Activated T-cell treated with anti-CD3 and anti-CD28 coated beads for 24 hours (primary cell): ENCODE measurements at places on chromosomes 5 and 9.

GRCh38 chr5:87282269-87282668 lies 14.6 kb downstream of the RASA1 start:
- no peak for DNase-seq

DNA sequence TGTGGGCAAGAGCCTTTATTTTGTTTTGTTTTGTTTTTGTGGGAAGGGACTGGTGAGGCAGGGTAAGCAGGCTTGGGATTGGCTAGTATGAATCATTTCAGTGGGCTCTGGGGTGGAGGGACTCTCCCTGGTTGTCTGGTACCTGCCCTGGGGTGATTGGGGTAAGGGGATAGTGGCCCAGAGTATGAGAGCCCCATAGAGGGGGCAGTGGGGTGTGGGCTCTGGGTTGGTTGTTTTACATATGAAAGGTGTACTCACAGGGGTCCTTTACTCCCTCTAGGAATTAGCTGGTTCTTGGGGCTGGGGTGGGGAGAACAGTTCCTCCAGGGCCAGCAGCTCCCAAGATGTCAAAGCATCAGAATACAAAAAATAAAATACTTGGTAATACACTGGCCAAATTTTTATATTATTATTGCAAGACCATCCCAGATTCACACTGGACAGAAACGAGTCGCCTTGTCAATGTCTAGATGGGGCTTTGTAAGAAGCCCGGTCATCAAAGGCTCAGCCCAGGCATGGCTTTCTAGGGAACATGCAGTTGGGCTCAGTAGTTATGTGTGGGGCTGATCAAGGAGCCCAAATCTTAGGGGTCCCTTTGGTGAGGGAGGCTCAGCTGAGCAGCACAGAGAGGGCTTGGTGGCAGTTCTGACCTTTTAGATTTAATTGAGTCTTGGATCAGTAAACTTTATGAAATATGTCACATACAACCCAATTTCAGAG lies 190.5 kb downstream of the NXNL2 start:
- no peak for DNase-seq

- DNase-seq: no peak
Measured at GRCh38 chr9:14522627-14523379, 170.4 kb downstream of the ZDHHC21 start.

DNA sequence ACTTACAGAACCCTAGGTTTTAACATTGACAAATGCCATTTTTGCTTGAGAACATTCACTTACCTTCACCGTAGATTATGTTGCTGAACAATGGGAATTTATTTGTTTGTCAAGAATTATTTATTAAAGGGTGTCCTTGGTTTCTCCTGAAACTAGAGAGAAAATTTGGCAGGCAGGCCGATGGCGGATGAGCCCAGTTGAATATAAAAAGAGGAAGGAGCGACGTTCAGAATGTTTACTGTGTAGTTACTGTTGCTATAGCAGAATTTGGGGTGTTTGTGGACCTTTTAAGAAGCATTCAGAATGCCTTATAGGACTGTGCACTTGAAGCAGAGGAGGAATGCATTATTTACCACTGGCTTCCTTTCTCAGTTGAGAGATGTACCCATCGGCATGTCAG lies 268.2 kb downstream of the CDH10 start:
- no peak for DNase-seq

DNA sequence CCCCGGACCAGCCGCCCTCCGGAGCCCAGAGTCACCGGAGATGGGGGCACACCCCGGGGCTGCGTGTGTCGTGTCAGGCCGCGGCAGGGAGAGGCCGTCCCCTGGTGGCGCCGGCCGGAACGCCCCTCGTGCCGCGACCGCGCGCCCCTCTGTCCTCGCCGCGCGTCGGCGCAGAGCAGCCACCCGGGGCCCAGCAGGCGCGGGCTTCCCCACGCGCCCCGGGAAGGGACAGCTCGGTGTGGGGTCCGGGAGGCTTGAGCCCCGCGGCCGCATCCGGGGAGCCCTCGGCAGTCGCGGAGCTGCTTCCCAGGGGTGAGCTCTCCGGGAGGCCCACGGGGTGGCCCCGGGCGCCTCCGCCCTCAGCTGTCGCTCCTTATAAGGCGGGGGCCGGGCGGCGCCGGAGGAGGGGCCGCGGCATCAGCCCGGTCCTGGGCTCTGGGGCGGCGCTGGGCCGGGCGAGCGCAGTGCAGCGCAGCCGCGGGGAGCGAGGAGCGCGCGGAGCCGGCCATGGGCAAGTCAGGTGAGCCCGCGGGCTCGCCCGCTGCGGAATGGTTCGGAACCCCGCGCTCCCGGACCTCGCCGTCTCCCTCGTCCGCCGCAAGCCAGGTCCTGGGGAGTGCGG lies at the start of gene GLIPR2:
GLIPR2 (plus strand) TSS at position 462 of the 622 bp plus-strand sequence; CDS start at position 508, 46 bp downstream.
- peak; percentile 70 for DNase-seq

GRCh38 chr5:148228392-148228984 lies 9.8 kb upstream of the MARCOL start:
- DNase-seq: no peak

DNA sequence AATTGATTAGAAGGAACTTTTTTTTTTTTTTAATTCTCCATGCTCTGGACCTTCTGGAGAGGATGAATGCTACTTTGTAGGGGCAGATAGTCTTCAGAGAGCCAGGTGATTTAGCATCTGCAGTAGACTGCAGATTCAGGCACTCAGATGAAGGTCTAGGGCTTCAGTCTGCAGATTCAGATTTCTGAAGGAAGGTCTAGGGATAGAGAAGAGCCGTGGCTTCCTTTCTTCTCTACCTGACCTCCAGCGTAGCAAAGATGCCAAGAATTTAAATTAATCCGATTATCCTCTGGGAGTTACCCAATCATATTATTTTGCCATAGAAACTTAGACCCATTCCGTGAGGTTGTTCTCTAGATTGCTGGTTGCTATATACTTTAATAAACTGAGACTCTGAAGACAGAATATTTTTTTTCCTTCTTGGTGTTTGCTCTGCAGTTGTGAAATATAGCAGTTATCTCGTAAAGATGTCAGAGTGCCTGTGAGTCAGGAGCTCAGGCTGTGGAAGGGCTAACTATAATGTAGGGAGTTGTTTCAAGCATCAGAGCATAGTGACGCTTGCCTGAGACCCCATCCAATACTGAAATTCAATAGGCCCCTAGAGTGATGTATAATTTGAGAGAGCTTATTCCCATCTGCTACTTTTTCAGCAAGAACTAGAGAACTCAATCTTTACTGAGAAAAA lies 132.7 kb upstream of the SLC12A2 start:
- DNase-seq: no peak

DNA sequence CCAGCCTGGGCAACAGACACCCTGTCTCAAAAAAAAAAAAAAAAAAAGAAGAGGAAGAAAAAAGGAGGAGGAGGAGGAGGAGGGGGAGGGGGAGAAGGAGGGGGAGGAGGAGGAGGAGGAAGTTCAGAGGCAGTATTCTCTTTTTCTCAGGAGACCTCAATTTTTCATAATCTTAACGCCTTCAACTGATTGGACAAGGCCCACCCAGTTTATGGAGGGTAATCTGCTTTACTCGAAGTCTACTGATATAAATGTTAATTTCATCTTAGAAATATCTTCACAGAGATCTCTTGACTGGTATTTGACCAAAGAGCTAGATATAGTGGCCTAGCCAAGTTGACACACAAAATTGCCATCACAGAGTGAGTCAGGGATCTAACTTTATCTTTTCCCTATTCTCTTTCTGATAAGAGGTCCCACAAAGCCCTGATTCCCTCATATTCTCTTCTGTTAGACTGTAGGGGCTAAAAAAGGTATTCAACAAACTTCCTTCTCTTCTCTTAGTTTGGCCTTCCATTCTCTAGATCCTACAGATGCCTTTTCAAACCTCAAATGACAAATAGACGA lies 115.5 kb upstream of the ABCA1 start:
- DNase-seq: no peak

DNA sequence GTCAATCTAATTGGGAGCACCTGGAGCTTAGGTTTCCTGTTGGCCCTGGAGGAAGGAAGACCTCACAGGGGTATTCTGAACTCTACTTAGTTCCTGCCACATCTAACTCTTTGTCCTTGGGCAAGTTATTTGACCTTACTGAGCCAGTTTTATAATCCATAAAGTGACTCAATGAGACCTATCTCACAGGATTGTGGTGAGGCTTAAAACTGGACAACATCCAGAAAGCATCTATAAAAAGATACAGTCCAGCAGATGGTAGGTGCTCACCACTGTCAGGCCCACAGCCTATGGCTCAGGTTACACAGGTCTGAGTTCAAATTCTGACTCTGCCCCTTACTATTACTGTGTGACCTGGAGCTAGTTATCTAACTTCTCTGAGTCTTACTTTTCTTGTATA lies 23.3 kb downstream of the KCNV2 start:
- DNase-seq: no peak
